Posterior cingulate gyrus (tissue), 11 donors: ENCODE measurements at places on chromosomes 4 and X.

- no peak for DNase-seq
These were observed 4.6 kb downstream of the RASSF6 start for GRCh38 chr4:73615613-73616012.

GRCh38 chrX:18098763-18099162 lies 121.9 kb downstream of the BEND2 start:
- DNase-seq, result no peak

DNA sequence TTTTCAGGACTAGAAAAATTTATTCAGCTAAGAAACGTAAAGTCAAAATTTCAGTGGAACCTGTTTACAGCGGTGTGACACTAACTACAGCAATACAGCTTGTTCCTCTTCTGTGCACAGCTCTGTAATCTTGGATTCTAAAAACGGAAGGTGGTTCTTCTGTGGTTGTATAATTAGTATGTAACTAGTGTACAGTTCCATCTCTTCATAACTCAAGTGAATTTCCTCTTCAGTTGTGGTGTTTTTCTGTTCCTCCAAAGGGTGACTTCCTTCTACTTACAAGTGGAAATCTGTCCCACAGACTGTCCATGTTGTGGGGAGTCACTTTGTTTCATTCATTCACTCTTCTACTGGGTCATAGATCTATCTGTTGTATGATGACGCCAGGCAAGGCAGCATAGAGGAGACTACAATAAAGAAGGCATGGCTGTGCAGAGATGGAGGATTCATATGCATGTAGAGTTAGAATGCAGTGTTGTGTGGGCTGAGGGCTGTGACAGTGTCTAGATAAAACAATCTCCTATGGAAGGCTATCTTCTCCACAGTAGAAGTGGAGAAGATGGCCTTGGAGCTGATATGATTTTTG lies 5.4 kb downstream of the DAPP1 start:
- DNase-seq, result no peak

- DNase-seq, result no peak
These were observed 7.1 kb upstream of the RGS12 start for GRCh38 chr4:3285558-3286334.

DNA sequence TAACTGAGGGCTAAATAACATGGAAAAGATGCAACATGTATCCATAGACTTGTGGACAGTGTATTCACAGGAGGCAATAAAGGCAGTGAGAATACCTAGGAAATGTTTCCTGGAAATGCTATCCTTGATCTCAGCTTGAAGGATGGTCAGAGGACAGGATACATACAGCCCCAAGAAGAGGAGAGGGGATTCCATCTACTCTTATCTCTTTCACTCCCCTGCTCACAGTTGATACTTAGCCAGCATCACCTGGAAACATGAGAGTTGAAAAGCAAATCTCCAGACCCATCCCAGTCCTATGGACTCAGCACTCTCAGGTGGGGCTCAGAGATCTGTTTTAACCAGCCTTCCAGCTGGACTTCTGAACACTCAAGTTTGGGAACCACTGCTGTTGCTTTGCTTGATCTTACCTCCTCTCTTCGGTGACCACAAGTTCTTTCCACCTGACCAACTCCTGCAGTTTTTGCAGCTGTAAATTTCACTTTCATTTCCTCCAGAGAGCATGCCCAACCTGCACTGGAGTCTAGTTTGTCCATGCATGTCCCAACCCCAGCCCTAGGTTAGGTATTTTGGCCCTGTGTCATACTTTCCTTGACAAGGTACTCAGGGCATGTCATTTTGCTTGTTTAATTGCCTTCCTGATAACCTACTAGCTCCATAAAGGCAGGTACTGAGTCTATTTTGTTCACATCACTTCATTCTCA lies 10.4 kb downstream of the RELL1 start:
- no peak for DNase-seq

- DNase-seq, result no peak
These were observed 259.0 kb downstream of the FAT4 start for GRCh38 chr4:125573786-125574185.

DNA sequence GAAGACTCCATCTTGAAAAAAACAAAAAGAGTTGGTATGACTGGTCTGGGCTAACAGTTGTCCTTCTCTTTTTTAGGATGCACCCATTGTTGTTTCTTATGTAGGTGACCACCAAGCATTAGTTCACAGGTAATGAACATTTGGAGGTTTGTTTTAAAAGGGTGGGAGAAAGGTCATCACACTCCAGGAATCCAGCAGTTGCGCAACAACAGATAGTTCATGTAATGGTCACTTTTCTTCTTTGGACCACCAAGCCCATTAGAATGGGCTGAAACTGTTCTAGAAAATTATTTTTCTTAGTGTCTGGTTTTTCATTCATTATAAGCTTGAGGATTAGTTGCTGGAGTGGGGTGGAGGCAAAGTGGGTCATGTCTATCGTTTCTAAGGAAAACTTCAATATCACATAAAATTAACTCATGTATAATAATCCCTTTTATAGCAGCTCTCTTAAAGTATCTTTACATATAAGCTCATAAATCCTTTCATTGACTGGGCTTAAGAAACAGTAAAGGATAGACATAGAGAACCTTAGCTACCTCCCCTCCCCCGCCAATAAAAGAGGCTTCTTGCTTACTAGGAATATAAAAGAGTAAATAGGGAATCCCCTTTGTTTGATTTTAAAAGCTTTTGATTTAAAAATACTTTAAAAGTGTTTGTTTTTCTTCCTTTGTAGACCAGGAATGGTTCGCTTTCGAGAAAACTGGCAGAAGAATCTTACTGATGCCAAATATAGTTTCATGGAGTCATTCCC lies 23.5 kb downstream of the NKAP start:
- no peak for DNase-seq

GRCh38 chr4:140254651-140255299 lies 100.8 kb upstream of the MAML3 start:
- DNase-seq, result no peak

DNA sequence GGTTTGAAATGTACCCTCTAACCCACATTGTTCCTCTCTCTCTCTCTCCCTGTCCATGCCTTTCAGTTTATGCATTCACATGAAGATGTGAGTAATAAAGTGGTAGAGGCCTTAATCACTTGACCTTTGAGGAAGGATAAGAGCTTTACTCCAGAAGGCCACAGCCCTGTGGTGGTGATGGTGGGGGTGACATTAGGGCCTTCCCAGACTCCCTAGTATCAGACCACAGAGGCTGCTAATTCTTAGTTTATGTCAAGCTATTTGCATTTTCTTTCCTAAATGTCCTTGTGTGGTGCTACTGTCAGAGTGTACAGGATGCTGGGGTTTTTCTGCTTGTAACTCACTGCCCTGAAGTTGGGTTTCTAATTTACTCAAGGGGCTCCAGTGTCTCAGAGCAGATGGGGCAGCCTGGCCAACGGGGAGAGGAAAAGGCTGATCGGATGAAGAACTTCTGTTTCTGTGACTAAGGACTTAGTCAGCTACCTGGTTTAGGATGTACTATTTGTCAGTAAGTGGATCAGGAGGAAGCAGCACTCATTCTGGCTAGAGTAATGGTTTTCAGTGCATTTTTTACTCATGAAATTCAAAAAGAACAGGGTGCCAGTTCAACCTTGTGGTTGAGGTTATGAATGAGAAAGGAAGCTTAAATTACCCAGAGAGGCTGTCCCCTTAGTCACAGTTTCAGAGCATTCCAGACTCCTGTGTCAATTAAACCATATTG lies 509.6 kb upstream of the DIPK2B start:
- no peak for DNase-seq

- DNase-seq, result no peak
These were observed 319.1 kb downstream of the C4orf33 start for GRCh38 chr4:129415004-129415403.

GRCh38 chr4:21102667-21103066 lies 402.4 kb downstream of the PACRGL start:
- DNase-seq, result no peak

DNA sequence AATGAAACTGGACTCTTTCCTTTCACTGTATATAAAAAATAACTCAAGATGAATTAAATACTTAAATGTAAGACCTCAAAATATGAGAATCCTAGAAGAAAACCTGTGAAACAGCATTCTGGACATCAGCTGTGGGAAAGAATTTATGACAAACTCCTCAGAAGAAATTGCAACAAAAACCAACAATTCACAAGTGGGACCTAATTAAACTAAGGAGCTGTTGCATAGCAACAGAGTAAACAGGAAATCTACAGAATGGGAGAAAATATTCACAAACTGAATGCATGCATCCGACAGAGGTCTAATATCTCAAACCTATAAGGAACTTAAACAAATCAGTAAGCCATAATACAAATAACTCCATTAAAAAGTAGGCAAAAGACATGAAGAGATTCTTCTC lies 851.7 kb upstream of the PCDH10 start:
- no peak for DNase-seq

DNA sequence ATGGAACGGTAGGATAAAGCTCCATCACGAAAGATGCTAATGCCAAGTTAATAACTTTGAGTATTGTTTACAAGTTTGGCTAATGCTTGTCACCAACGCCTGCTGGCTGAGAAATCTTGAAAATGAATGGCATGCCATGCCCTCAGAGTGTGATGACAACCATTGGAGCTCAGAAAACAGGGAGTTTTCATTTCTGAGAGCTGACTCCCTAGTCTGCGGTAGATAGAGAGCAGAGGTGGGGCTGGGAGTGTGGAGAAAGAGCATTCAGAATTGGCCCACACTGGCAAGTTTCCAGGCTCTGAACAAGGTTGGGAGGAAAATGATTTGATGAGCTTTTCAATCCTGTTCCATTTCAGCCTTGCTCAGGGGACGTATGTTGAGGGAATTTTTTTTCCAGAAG lies 183.9 kb downstream of the CPEB2 start:
- DNase-seq, result no peak

GRCh38 chr4:105147016-105147552 lies 408 bp downstream of the TET2 start:
- no peak for DNase-seq

GRCh38 chr4:105546086-105546485 lies 6.3 kb upstream of the ARHGEF38 start:
- DNase-seq, result no peak

DNA sequence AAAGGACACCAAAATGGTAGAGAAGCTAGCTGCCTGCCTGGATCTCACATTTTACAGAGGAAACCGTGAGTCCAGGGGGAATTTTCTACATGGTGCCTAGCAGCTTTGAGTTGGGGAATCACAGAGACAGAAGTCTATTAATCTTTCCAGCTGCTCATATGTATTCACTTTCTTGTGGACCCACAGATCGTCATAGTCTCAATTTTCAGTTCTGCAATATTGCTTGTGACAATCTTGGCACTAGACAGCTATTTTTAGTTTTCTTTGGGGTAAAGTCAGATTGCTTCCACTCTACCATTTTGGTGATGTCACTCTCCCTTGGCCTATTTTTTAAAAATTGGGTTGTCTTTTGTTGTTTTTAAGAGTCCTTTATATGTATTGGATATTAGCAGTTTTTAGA lies 233.4 kb upstream of the STK26 start:
- DNase-seq, result no peak

GRCh38 chrX:123408821-123409737 lies 225.0 kb downstream of the GRIA3 start:
- no peak for DNase-seq

DNA sequence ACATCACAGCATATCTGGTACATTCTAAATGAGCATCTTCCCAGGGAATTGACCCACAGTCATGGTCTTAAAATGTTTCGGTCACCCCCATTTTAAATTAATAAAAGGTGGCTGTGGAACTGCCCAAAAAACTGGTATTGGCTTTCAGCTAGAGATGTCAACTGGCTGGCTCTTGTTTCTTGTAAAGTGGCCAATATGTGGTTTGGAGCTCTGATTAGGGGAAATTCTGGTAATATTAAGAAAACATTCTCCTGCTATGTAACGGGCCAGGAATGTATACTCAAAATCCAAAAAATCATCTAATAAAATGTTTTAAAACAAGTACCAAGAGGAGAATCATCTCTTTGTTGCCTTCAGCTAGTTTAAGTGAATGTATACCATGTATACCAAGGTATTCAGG lies 62.0 kb upstream of the VCX2 start:
- DNase-seq, result no peak

DNA sequence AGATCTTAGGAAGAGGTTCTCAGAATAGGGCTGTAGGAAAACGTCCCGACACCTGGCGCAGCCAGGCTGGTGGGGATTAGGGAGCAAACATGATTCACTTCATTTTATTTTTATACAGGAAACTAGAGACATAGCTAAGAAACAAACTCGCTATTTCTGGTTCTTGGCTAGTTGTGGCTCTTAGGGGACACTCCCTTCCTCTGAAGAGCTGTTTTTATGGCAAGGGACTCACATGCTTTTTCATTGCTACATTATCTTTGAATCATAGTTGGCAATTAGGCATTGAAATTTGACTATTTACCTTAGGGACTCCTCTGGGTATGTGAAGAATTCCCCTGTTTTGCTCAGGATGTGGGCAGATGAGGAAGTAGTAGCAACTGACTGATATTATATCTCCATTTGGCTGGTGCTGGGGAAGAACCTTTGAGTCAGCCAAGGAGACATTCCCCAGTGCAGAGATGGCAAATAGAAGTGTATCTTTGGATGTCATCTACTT lies 174.5 kb downstream of the SMIM20 start:
- no peak for DNase-seq

- no peak for DNase-seq
These were observed 93.3 kb downstream of the PHOX2B start for GRCh38 chr4:41655177-41655576.

DNA sequence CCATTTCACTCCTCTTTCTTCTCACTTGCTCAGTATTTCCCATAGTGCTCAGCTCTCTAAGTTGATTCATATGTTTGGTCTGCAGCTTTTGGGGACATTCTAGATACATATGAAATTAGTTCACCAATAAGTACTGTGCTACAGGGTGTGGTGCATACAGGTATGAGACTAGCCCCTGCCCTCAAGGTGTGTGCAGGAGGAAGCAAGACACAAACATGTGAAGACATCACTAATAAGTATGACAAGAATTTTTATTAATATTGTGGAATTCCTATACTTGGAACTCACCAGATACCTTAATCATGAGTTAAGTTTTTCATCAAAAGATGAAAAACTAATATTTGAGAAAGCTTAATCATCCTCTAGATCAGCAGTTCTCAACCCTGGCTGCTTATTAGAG lies 505.2 kb downstream of the ZNF674 start:
- no peak for DNase-seq

GRCh38 chr4:184972991-184973390 lies 45.3 kb upstream of the HELT start:
- no peak for DNase-seq

- no peak for DNase-seq
These were observed 31.8 kb upstream of the ZCCHC13 start for GRCh38 chrX:74272230-74272629.
